ENCODE measurements at places on chromosomes 5 and 9.

DNA sequence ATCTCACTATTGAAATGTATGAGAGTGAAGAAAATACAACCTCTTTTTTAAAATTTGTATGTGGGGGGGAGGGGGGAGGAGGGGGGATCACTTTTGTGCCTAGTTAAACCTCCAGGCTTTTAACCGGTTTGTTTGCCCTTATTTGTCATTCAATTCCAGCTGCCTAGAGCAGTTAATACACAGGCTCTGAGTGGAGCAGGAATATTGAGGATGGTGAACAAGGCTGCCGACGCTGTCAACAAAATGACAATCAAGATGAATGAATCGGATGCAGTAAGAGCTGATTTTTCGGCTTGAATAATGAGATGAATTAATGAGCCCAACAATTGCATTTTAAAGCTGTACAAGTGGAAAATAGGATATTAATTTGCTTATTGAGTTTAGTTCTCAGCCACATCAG, 28.7 kb upstream of the SNX24 start:
- no peak for DNase-seq

DNA sequence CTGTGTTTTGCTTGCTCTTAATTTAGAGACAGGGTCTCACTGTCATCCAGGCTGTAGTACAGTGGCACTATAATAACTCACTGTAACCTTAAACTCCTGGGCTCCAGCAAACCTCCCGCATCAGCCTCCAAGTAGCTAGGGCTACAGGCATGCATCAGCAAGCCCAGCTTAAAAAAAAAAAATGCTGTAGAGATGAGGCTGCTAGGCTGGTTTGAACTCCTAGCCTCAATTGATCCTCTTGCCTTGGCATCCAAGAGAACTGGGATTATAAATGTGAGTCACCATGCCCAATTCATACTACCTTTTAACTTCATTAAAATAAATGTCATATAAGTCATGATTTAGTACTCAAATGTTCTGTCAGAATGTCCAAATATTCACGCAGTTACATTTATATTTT, 2195.7 kb upstream of the C9orf72 start:
- DNase-seq = no peak

- DNase-seq = no peak
Observed at GRCh38 chr5:170292179-170293104, 5.1 kb downstream of the LCP2 start.

GRCh38 chr5:110496276-110496675, 230.2 kb downstream of the TMEM232 start:
- no peak for DNase-seq

DNA sequence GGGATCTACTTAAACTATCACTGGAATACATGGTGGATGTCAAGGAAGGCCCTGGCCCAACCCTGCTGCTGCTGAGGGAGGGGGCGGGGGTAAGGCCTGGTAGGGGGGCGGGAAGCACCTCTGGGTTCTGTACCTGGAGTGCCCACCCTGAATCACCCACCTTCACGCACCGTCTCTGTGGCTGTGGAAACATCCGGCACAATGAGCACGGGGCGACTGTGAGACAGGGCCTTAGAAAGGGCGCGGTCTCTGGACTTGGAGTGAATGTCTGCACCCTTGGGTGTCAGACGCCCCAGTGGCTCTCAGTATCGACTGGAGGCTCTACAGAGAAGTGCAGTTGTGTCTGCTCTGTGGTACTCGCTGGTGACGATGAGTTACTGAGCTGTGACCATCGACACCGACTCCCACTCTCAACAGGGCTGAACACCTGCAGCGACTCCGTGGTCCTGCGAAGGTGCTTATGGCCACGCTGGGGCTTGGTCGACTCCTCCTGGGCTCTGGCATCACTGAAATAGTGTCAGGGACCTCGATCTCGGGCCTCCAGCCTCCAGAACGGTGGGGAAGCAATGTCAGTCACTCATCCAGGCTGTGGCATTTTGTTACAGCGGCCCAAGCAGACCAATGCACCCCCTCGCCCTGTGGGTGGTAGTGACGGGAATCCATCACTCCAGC, 25.5 kb upstream of the SLC6A19 start:
- no peak for DNase-seq

- DNase-seq = peak; percentile 77
Observed at GRCh38 chr5:7886849-7887475, 18.0 kb downstream of the MTRR start.

DNA sequence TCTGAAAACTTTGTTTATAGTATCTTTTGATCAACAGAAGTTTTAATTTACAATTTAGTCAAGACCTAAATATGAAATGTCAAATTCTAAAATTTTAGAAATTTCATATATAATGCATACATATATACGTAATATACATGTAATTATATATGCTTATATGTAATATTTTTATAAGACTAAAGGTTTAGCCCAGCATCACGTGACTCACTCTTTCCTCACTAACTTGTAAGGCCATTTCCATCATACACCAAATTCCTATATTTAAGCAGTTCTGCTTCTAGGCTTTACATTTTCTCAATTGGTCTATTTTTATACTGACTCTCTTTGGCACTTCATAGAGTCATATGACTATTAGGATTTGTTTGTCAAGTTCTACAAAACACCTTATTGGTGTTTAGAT, 56.4 kb downstream of the CFAP95 start:
- no peak for DNase-seq

GRCh38 chr9:105241356-105242043, 3.0 kb upstream of the SLC44A1 start:
- peak; percentile 67 for DNase-seq

DNA sequence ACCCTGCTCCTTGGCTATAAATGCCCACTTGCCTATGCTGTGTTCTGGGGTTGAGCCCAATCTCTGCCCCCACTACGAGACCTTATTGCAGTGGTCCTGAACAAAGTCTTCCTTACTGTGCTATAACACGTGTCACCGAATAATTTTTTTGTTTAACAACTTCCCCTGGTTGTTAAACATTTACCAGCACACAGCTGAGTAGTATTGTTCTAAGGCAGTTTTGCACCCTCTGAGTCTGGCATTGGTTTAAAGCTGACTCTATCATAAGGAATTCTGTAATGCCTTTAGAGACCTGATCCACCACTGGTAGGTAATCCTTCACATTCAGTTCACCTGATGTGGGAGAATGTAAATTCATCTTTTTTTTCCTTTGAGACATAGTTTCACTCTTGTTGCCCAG, 25.6 kb upstream of the ANKRD31 start:
- peak; percentile 91 for DNase-seq

Measured in renal cortical epithelial cell (primary cell).